ENCODE measurements at places on chromosomes 2 and 18.

DNA sequence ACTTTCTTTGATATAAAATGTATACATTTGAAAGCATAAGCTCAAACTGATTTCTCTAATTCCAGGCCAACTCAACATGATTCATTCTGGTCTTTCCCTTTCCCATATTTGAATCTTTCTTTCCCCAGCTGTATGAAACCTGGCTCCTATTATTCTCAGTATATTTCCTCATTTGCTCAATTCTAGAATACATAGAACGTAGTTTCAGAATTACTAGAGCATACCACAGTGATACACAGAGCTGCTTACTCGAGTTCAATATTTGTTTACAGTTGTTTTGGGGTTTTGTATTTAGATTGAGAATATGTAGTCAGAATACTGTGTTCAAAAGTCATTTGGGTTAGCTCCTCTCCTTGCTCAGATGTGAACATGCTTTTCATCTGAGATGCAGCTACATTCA lies 43.0 kb downstream of the TNFRSF11A start:
- no peak for DNase-seq

- no peak for DNase-seq
Observed at GRCh38 chr18:10128921-10129501, 215.2 kb downstream of the VAPA start.

DNA sequence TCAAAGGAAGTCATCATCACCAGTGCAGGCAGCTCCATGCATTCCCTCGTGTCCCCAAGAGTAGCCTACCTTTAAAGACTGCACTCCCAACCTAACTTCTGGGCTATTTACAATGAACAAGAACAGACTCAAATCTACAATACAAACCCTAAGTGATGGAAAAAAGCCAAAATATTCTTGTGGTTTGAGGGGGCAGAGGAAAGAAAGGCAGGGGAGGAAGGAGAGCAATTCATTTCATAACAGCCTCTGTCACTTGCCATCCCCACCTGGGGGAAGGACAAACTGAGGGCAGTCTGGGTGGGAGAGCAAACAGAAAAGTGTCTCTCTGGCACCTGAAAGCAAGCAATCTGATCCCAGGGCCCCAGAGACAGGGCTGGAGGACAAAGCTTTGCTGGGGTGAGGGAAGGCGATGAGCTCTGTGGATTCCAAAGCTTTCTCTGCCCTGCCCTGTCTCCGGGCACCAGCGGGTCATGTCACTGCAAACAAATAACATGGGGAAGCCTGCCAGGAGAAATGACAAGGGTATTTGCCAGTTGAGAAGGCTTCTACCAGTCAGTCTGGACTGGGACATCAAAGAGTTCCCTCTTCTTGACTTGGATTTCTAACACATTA lies 528.0 kb upstream of the TNP1 start:
- DNase-seq, result no peak

- DNase-seq, result no peak
Observed at GRCh38 chr2:74862020-74862964, 28.4 kb downstream of the HK2 start.

DNA sequence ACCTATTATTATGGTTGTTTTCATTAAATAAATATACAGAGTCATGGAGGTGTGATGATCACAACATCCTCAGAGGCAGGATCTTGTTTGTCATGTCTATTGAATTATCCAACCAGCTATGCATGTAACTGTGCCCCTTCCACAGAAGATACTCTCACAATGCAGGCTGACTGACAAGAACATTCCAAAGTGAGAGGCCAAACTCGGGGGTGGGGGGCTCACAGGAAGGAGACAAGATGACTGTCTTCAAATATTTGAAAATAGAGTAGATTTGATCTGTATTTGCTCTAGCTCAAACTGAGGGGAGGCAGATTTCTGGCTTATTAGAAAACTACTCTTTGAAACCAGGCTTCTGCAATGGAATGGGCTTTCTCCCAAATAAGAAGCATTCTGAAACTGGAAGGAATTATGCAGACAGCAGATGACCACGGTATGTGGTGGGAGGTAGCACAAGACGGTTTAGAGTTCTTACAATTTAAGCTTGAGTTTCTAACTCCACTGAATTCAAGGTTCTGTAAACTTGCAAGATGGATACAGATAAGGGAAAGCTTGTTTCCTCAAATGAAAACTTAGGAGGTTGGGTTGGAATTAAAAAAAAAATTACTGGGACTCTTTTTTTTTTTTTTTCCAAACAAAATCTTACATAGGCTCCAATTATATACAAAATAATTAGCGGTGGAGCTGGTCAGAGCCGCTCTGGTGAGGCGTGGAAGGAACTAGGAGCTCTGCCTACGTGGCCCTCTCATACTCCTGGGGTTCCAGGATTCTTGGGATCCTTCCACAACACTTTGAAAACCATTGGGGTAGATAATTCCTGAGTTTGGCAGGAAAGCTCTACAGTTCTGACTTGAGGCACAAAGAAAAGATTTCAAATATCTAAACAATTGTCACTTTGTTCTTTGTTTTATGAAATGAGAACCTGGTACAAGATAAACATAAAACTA lies 79.3 kb downstream of the PLA2R1 start:
- DNase-seq, result no peak

DNA sequence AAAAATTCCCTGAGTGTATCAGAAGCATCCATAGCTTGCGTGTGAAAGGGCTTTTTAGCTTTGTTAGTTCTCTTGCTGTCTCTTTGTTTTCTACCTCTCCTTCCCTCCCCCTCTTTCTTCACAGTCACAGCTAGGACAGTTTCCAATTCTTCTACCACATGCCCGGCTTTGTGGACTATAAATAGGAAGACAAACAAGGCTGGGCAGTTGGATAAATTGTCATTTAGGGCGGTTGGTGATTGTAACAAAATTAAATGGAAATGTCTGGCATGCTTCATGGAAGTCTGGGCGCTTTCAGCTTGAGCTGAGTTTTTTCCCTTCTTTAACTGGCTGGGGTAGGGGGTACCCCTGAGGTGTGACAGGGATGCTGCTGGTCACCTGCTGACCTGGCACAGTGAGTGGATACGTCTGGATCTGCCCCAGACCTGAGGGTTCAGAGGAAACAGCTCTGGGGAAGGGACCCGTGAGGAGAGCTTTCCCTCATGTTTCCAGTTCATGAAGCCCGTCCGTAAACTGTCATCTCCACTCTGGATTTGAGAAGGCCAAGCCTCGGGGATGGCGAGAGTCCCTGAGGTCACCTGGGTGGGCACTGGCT lies 29.0 kb upstream of the GIGYF2 start:
- DNase-seq, result no peak

DNA sequence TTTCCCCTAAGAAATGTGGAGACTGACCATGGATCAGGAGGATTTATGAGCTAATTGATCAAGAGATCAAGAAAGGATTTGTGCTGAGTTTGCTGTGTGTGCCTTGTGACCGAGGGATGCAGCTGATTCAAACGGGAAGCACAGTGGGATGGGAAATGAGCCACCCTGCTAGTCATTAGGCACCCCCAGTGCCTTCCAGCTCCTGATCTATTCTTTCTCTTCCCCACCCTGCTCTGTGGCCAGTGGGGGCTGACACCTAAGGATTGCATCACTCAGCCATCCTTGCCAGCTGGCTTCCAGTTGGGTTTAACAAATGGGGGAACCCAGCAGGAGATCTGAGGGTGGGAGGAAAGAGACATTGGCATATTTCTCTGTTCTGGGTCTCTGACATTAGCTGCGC lies 132.2 kb upstream of the CXCR4 start:
- DNase-seq, result no peak
